ENCODE measurements at places on chromosomes 7 and 10.

GRCh38 chr7:104943502-104944343 lies 70.3 kb upstream of the KMT2E start:
- peak; percentile 76 for DNase-seq

DNA sequence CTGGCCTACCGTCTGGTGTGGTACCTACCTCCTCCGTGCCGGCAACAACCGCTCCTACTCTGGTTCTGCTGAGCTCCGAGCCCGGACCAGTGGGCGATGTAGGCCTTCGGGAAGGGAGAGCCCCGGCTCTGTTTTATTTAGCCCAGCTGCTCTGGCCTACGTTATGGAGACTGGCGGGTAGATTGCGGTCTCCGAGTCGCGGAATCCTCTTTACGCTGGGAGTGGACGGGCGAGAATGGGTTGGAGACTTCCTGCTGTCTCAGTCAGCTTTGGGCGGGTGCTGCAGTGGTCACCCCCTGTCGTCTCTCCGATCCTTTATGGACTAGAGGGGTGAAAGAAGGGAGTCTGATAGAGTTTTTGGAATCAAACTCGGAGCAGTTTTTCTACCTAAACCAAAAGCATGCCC lies 406 bp downstream of the CBLL1 start:
- DNase-seq: no peak

- DNase-seq: peak; percentile 40
Measured at GRCh38 chr10:133124357-133125211, 35.4 kb upstream of the KNDC1 start.

DNA sequence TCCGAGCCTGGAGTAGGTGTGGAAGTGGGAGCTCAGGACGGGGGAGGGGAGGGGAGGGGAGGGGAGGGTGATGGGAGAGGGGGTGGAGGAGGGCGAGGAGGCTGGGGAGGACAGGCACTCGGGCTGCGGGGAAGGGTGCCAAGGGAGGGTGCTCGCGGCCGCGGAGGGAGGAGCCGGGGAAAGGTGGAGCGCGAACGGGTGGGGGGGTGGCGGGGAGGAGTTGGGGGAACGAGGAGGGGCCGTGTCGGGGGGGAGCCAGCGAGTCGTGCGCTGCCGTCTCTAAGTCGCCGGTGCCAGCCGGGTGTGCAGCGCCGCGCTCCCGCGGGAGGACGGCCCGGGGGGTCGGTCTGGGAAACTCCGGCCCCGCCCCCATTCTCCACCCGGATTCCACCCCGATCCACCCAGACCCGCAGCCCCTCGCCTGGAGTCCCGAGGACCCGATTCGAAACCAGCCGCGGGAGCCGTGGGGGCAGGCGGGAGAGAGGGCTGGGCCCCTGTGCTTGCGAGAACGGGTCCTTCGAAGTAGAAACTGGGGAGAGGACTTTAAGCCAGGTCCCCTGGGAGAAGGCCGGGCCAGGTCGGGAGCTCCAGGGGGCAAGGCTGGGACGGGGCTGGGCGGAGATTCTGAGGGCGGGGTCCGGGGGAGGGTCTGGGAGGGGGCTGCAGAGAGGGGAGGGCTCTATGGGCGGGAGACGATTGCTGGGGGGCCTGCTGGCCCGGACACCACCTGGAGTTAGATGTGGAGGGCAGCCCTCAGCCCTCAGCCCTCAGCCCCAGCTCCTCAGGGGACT lies at the start of gene ZNF467:
Gene ZNF467, minus strand, starts transcription at position 143 of the 791 bp plus-strand sequence. CDS start 2,556 bp downstream, outside the sequence.
- peak; percentile 34 for DNase-seq

DNA sequence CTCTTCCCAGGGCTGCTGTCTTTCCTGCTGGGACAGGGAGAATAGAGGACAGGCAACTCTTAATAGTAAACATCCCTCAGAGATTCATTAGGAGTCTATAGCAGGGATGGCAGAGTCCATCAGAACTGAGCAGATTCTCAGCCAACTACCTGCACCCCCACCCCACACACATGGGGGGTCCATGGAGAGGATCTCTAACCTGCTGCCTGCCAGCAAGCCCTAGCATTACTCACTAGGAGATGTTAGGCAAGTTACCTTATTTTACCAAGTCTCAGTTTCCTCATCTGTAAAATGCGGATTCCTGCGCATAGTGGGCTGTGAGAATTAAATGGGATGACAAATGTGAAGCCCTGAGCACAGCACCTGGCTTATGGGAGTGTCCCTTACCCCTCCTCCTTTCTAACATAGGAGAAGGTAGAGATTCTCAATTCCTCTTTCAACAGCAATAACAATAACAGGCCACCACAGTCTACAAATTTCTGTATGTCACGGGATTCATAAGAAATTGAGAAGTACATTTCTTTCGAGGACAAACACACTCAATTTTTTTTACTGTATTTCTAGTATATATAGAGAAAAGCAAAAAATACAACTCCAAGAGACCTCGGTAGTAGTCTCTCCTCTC lies 23.8 kb upstream of the WDR11 start:
- no peak for DNase-seq

DNA sequence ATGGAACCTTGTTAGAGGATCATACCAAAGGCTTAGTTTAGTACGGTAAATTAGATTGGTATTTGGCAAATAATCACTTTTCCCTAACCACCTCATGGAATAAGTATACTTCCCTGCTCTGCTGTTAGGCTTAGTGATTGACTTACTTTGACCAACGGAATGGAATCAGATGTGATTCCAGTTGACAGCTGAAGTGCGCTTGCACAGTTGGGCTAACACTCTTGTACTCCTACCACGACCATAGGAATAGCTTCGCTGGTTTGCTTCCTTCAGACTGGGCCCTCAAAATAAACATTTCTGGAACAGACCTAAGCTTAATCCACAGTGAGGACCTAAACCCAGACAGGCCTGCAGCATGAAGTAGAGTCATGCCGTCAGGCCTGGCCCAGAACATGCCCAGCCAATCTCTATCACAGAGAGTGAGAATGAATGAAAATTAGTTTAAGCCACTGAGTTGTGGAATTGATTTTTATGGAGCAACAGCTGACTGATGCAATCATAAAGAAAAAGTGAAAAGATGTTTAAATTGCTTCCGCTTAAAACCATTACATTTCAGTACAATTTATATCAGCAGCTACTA lies 122.3 kb downstream of the DOCK4 start:
- DNase-seq: no peak

GRCh38 chr7:41028580-41028979 lies 674.3 kb downstream of the INHBA start:
- no peak for DNase-seq

GRCh38 chr10:60964257-60965235 lies 20.6 kb upstream of the RHOBTB1 start:
- DNase-seq: peak; percentile 53

- DNase-seq: peak; percentile 69
Measured at GRCh38 chr7:97027427-97028234, 3.0 kb upstream of the DLX5 start.

- no peak for DNase-seq
Measured at GRCh38 chr10:118590334-118590733, 5.1 kb downstream of the PRLHR start.

All from activated CD4-positive, alpha-beta T cell treated with anti-CD3 and anti-CD28 coated beads, Interleukin-2, amount 50 U/mL, for 48 hours (primary cell).